ENCODE measurements at places on chromosomes 11 and 22. TPM values are rescaled to one million over a fixed set of nuclear protein-coding genes. Genes with fewer than 3 reads are reported as not detected.

DNA sequence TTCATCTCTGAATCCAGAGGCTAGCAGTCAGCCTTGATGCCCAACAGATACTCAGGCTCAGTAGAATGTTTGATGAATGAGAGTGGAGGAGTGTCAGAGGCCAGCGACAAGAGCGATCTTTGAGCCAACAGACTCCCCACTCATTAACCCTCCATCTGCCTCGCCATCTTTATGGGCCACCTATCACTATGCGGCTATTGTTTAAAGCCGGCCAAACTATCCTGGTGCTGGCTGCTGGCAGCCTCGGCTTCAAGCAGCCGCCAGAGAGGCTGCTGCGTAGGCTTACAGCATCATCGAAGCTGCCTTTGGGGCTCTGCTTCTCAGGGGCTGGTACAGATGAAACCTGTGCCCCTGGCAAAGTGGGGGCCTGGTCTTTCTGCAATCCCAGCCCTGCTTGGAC lies 525.6 kb downstream of the INSC start:
- H3K27me3 ChIP-seq = no peaks in the 10 kb centered on the region
- no peaks in the 10 kb centered on the region for H3K36me3 ChIP-seq
- no peak overlapping the region for H3K27ac ChIP-seq
- no peaks in the 10 kb centered on the region for H3K4me1 ChIP-seq

DNA sequence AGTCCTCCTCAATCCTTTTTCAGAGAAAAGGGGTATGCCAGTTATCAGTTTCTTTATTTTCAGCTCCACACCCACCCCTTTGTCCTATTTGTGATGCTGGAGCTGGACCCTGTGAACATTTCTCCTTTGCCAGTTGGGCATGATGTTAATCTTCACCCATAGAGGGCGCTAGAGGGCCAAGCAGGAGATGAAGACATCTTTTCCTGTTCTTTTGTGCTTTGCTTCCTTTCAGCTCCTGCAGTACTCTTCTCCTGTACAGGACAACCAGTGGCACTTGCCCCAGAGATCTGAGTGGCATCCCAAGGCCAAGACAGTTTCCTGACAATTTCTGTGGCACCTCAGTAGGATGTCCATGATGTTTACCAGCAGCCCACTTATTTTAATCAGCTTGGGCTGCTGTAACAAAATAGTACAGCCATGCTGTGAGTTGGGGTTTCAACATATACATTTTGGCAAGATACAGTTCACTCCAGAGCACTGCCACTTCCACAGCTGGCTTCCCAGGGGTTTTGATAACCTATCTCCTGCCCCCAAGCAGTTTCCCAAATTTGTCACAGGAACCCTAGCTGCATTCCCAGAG lies 4.6 kb downstream of the SAA2 start:
- peak; percentile 44 for DNase-seq
- no peaks in the 10 kb centered on the region for H3K4me1 ChIP-seq
- H3K27ac ChIP-seq = no peak overlapping the region
- H3K4me3 ChIP-seq = no peak overlapping the region

DNA sequence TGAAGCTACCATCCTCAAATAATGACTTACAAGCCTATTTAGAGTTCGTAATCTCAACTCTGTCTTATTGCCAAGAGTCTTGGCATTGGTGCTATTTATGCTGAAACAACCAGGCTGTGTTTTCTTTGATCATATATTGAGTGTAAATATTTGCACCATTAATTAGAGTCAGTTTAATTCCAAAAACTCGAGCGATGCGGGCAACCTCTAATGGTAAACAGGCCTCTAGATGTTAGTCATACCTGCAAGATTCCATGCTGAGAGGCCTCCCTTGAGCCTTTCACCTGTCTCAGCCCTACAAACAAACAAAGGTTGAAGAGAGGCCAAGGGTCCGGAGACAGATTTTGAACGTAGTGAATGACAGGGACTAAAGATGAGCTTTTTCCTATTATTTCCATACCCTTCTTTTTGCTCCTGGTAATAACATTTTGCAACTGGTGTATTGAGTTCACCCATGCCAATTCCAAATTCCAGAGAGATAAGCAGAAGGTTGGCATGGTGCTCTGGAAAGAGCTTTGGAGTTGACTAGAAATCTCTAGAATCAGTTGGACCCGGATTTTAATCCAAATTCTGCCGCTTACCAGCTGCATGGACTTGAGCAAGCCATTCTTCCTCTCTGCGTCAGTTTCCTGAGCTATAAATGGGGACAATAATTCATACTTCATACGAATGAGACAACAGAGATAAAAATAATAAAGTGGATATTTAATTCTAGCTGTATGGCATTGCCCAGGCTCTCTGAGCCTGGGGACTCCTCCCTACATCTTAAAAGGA lies 99.1 kb upstream of the ANO1 start:
- H3K36me3 ChIP-seq = no peaks in the 10 kb centered on the region

SGSM1 gene
- not detected for total RNA-seq

DNA sequence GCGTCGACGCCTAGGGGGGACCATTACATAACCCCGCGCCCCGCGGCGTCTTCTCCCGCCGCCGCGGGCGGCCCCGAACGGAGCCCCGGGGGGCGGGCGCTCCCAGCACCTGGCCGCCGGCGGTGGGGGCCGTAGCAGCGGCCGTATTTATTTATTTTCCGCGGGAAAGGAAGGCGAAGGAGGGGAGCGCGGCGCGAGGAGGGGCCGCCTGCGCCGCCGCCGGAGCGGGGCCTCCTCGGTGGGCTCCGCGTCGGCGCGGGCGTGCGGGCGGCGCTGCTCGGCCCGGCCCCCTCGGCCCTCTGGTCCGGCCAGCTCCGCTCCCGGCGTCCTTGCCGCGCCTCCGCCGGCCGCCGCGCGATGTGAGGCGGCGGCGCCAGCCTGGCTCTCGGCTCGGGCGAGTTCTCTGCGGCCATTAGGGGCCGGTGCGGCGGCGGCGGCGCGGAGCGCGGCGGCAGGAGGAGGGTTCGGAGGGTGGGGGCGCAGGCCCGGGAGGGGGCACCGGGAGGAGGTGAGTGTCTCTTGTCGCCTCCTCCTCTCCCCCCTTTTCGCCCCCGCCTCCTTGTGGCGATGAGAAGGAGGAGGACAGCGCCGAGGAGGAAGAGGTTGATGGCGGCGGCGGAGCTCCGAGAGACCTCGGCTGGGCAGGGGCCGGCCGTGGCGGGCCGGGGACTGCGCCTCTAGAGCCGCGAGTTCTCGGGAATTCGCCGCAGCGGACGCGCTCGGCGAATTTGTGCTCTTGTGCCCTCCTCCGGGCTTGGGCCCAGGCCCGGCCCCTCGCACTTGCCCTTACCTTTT lies at the start of gene EP300:
Gene EP300 (plus strand): TSS at position 570 of the 795 bp plus-strand sequence. CDS start 413 bp downstream, outside the sequence.
- H3K27ac ChIP-seq = peak within 1 kb of the TSS; percentile 99
- H3K4me3 ChIP-seq = peak within 1 kb of the TSS; percentile 99
- no peaks in the 10 kb centered on the region for H3K27me3 ChIP-seq
- no peaks in the 10 kb centered on the region for H3K36me3 ChIP-seq
- peak; percentile 56 for DNase-seq
- peaks cover 6% of the 10 kb centered on the region for H3K4me1 ChIP-seq

DNA sequence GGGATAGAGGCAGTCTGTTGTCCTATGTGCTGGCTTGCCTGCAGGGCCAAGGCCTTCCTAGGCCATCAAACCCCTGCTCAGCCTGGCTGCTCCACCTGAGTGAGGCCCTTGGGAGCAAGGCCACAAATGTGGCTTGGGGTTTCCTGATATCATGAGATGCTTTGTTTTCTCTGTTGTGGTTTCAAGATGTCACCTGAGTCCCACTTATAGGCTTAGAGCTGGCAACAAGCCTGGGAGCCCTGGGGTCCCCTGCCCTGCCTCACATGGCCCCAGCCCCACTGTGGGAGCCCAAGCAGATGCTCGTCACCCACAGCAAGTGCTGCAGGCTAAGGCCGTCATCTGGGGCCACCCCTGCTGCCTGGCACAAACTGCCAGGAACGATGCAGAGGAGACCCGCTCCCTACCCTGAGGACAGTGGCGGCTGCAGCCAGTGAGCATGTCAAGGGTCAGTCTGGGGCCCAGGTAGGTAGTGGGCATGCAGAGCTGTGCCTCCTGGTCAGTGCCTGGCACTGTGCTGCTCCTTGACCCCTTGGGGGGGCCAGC lies 75.4 kb upstream of the KCNQ1OT1 start:
- no peak for DNase-seq
- H3K4me3 ChIP-seq = no peak overlapping the region
- peaks cover 18% of the 10 kb centered on the region for H3K27me3 ChIP-seq

FXYD6 gene
- total RNA-seq = 8.1 TPM

GRCh38 chr22:46684706-46685105 lies 53.3 kb downstream of the CERK start:
- DNase-seq = no peak
- no peaks in the 10 kb centered on the region for H3K27me3 ChIP-seq
- H3K27ac ChIP-seq = no peak overlapping the region

ZNF70 gene
- total RNA-seq = 10.3 TPM

All from astrocyte (in vitro differentiated cells and primary cell).